Ovary (tissue), 10 donors: ENCODE measurements at places on chromosomes 5 and 9. TPM values are rescaled to one million over a fixed set of nuclear protein-coding genes. Genes with fewer than 3 reads are reported as not detected.
A peak's percentile ranks its signal among the peaks of the same experiment; 100 is the strongest.

DNA sequence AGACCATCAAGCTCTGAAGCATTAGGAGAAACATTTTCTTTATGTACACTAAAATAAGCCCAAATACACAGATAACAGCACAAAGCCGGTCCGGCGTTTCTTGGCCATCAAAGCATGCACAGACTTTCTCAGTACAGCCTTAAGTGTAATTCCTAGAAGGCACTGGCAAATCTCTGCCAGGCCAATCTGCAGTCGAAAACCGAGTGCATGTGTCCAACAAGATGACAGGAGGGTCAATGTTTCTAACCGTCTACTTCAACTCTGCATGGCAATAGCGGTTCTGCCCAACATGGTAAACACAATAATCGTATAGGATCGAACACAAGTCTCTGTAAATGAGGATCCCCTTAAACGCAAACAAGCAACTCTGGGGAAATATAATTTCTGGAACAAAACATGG lies 1.1 kb downstream of the ARL15 start:
- no peaks in the 10 kb centered on the region for H3K4me1 ChIP-seq
- no peak for DNase-seq
- H3K27me3 ChIP-seq, result no peaks in the 10 kb centered on the region
- H3K27ac ChIP-seq, result no peak overlapping the region
- H3K4me3 ChIP-seq, result peak overlapping the region; percentile 83

COL15A1 gene
- total RNA-seq, result 19.3 TPM

FAM151B gene
- total RNA-seq, result 3.2 TPM

- no peak overlapping the region for H3K27ac ChIP-seq
- H3K36me3 ChIP-seq, result no peaks in the 10 kb centered on the region
- no peaks in the 10 kb centered on the region for H3K27me3 ChIP-seq
- no peak overlapping the region for H3K4me3 ChIP-seq
- DNase-seq, result no peak
These were observed 268.2 kb downstream of the MAST4 start for GRCh38 chr5:66864240-66864884.

FYB1 gene
- 5.6 TPM for total RNA-seq

- H3K36me3 ChIP-seq, result no peaks in the 10 kb centered on the region
- H3K4me3 ChIP-seq, result no peak overlapping the region
- H3K27me3 ChIP-seq, result no peaks in the 10 kb centered on the region
- no peak overlapping the region for H3K27ac ChIP-seq
- no peak for DNase-seq
- H3K4me1 ChIP-seq, result peaks cover 2% of the 10 kb centered on the region
These were observed 138.9 kb downstream of the SPATA31D1 start for GRCh38 chr9:82127465-82127864.

- no peak overlapping the region for H3K4me3 ChIP-seq
- no peaks in the 10 kb centered on the region for H3K4me1 ChIP-seq
- H3K36me3 ChIP-seq, result no peaks in the 10 kb centered on the region
- DNase-seq, result no peak
These were observed 102.7 kb downstream of the FOCAD start for GRCh38 chr9:20786807-20787206.

CCL21 gene
- 34.2 TPM for total RNA-seq

DNA sequence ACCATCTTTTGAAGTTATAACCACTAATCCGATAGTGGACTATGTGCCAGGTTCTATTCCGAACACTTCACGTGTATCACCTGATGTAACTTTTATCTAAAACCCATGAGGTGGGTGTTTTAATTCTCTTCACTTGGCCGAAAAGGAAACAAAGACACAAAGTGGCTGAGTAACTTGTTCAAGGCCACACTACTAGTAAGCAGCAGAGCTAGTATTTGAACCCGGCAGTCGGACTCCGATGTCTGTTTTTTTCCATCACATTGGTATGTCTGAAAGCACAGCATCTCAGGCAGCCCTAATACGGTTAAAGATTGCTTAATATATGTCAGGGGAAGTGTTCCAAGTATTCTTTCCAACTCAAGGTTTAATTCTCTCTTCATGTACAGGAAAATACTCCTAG lies 16.2 kb downstream of the FAM169A start:
- H3K27ac ChIP-seq, result peak overlapping the region; percentile 28
- no peaks in the 10 kb centered on the region for H3K36me3 ChIP-seq
- H3K4me3 ChIP-seq, result no peak overlapping the region
- H3K27me3 ChIP-seq, result no peaks in the 10 kb centered on the region
- peaks cover 3% of the 10 kb centered on the region for H3K4me1 ChIP-seq
- DNase-seq, result no peak

DNA sequence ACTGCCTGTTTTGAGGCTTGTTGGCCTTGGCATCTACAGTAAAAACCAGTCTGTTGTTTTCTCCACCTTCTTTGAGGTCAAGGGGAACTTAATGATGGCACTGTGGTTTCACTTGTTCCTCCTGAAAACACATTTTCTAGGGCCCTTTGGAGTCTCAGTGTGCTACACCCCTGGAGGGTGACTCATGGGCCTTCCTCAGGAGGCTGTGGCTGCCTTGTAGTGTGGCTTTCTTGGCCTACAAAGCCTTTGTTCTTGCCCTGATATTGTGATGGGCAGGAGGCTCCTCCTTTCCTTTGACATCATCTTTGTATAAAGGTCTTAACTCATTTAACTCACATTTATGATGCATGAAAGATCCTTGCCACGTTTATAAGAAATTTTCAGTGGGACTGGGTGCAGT lies 56.3 kb upstream of the GPBP1 start:
- H3K27ac ChIP-seq, result no peak overlapping the region
- no peaks in the 10 kb centered on the region for H3K36me3 ChIP-seq

DNA sequence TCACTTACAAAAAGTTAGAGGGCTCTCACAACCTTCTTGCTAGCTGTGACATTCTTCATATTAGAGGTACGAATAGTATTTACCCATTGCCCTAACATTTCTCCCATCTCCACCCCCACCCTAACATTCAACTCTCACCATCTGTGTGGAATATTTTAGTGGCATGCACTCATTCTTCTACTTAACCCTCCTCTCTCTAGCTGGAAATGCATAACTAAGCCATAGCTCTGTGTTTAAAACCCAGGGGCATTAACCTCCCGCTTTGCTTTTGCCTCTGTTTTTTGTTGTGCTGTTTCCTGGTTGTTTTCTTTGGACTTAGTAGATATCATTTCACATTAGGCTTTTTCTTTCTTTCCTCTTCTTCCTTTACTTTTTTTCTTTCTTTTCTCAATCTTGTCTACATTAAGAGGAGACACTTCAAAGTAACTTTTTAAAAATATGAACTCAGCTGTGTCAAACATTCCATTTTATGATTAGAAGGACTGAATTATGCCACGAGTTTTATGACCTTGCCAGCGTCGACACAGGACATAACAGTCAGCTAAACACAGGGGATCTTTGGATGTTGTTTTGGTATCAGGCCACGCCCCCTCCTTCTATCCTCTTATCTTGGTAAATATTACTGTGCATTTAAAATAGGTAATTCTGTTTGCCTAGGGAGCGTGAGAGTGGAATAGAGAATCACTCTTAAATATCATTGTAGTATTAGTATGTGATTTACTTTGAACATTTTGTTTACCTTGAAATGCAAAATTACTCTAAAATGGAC lies 236.0 kb downstream of the CD180 start:
- H3K27me3 ChIP-seq, result no peaks in the 10 kb centered on the region
- H3K4me1 ChIP-seq, result peaks cover 11% of the 10 kb centered on the region
- no peak overlapping the region for H3K4me3 ChIP-seq
- no peaks in the 10 kb centered on the region for H3K36me3 ChIP-seq

TEX53 gene
- total RNA-seq, result not detected

- no peaks in the 10 kb centered on the region for H3K4me1 ChIP-seq
- DNase-seq, result no peak
- no peak overlapping the region for H3K4me3 ChIP-seq
- H3K36me3 ChIP-seq, result no peaks in the 10 kb centered on the region
- H3K27me3 ChIP-seq, result no peaks in the 10 kb centered on the region
- H3K27ac ChIP-seq, result no peak overlapping the region
These were observed 212.3 kb upstream of the RORB start for GRCh38 chr9:74284581-74285450.

PRUNE2 gene
- total RNA-seq, result 11.2 TPM

- H3K36me3 ChIP-seq, result no peaks in the 10 kb centered on the region
- no peaks in the 10 kb centered on the region for H3K4me1 ChIP-seq
- H3K4me3 ChIP-seq, result no peak overlapping the region
- H3K27me3 ChIP-seq, result no peaks in the 10 kb centered on the region
- no peak for DNase-seq
- no peak overlapping the region for H3K27ac ChIP-seq
These were observed 60.2 kb upstream of the HAPLN1 start for GRCh38 chr5:83780699-83781350.
